MV-4-11 (cell line): ENCODE measurements at places on chromosomes 7 and 10.

GRCh38 chr7:131786204-131786603 is 229.8 kb upstream of the PODXL start:
- peak; percentile 44 for DNase-seq

GRCh38 chr7:152112829-152113228 is 87.4 kb downstream of the GALNT11 start:
- DNase-seq, result no peak

- no peak for DNase-seq
Observed at GRCh38 chr7:144731661-144732351, 104.0 kb downstream of the TPK1 start.

GRCh38 chr7:123784263-123784662 is 35.5 kb upstream of the WASL start:
- DNase-seq, result peak; percentile 7

GRCh38 chr10:51244748-51245490 is 170.6 kb downstream of the PRKG1 start:
- DNase-seq, result no peak

DNA sequence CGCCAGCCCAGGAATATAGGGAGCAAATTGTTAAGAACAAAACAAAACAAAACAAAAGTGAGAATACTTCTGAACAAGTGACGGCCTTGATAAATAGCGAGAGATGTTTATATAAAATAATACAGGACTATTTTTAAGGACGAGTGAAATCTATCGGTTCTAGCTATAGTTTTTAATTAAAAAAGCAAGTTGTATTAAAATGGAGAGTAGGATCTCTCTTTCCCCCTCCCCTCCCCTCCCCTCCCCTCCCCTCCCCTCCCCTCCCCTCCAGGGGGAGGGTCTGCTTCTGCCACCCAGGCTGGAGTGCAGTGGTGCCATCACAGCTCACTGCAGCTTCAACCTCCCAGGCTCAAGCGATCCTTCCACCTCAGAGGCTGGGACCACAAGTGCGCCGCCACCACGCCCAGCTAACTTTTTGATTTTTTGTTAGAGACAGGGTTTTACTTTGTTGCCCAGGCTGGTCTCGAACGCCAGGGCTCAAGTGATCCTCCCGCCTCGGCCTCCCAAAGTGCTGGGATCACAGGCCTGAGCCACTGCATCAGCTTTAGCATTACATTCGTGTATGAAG is 440 bp upstream of the TCAF1 start:
- DNase-seq, result no peak

- no peak for DNase-seq
Observed at GRCh38 chr7:89839329-89839728, 314.9 kb upstream of the STEAP1 start.
